Fibroblast of skin of back (primary cell): ENCODE measurements at places on chromosomes 2 and 18.

DNA sequence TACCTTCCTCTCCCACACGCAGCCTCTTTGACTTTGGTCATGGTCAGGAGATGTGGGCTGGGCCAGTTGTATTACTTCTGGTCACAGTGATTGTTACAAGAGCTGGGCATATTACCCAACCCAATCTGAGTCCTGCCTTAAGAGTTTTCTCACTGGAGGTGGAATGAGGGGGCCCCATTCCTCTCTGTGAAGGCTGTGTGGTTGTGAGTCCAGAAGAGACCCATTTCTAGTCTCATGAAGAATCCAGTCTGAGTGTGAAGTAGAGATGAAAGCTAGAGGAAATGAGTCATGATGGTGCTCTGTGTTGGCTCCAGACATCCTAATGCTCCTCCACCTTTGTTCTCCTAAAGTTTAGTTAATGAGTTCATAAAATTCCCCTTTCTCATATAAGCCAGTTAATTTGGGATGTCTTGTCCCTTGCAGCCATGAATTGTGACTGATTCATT, 50.8 kb upstream of the RASGRP3 start:
- DNase-seq, result peak; percentile 65

DNA sequence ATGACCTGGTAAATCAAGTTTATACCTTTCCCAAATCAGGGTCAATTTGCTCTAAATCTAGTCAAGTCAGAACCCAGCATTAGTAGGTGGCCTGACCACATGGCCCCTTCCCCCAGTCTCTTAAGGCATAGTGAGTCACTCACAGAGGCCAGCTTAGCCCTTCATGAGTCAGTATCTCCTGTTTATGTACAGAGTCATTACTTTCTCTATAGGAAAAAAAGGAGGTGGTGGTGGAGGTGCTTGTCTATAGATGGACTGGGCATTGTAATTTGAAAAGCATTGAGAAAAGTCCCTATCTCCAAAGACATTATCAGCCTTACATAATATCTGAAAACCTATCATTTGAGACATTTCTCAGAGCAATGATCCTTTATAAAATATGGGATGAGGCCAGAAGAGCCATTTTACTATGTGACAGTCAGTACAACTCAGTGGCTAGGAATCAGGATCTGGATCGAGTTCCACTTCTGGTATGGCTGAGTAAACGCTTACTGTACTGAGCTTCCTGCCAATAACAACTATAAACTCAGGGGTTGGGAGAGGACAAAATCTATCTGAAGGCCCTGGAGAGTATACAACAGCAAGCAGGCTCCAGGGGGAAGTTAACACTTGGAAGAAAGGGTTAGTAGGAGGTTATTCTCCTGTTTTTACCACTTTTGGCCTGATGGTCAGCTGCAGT, 22.5 kb upstream of the SIGLEC15 start:
- DNase-seq, result peak; percentile 99

- no peak for DNase-seq
Observed at GRCh38 chr18:33812186-33812585, 234.2 kb downstream of the ASXL3 start.

DNA sequence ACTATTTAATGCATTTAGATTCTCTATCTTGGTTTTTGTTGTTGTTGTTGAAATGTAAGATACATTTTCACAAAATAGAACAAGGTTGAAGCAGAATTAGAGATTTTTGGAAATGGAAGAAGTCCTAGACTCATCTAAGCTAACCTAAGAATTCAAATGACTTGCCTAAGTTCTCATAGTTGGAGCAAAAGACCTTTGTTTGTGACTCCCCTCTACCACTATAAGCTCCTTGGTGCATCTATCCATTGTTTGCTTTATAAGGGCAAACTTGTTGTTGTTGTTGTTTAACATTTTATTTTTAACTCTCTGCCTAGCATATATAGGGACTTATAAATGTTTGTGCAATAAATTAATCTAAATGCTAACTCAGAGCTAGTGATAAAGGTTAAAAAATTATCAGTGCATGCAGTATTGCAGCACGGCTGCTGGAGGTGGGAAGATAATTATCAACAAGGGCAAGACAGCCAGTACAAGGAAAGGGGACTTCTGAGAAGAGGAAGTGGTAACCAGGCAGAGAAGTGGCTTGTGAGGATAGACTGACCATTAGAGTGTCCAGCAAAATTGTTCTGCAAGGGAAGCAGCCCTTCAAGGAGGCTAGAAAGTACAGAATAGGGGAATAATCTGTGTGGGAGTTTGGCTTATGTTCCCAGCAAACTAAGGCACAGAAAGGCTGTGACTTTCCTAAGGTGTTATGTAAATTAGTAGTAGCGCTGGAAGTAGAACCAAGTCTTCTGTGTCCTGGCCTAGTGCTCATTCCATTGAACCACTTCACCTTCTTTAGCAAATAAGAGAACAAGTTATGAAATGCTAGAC, 38.1 kb upstream of the ACYP2 start:
- DNase-seq, result no peak

- DNase-seq, result no peak
Observed at GRCh38 chr18:74921057-74921820, 287.7 kb downstream of the PTGR3 start.

GRCh38 chr2:30729031-30729430, 78.2 kb downstream of the CAPN13 start:
- DNase-seq, result no peak

- no peak for DNase-seq
Observed at GRCh38 chr2:101107241-101107640, 43.9 kb downstream of the TBC1D8 start.

- no peak for DNase-seq
Observed at GRCh38 chr2:52036024-52036423, 1004.1 kb upstream of the NRXN1 start.

DNA sequence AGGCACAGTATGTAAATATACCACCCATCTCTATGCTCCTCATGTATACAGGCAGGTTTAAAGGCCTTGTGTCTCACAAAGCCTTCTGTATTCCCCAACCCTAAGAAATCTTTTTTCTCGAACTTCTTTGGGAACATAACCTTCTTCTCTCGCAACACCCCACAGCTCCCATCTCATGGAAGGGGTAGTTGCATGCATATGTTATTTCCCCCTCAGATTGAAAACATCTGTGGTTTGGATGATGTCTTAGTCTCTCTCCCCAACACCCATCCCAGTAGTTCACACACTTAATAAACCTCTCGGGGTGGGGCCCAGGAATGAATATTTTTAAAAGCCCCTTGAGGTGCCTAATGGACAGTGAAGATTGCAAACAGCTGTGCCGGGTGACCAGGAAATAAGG, 21.0 kb upstream of the HDAC4 start:
- DNase-seq, result no peak

- DNase-seq, result peak; percentile 73
Observed at GRCh38 chr2:66867063-66867441, 432.1 kb downstream of the MEIS1 start.

- no peak for DNase-seq
Observed at GRCh38 chr2:136111711-136112110, 6.2 kb downstream of the CXCR4 start.

GRCh38 chr2:88442473-88442872, 10.0 kb downstream of the FOXI3 start:
- DNase-seq, result no peak

GRCh38 chr2:10396464-10396863, 51.7 kb downstream of the ODC1 start:
- no peak for DNase-seq

- DNase-seq, result no peak
Observed at GRCh38 chr2:241422350-241422749, 66.3 kb downstream of the FARP2 start.

- peak; percentile 25 for DNase-seq
Observed at GRCh38 chr2:135563793-135564192, 32.5 kb downstream of the R3HDM1 start.

DNA sequence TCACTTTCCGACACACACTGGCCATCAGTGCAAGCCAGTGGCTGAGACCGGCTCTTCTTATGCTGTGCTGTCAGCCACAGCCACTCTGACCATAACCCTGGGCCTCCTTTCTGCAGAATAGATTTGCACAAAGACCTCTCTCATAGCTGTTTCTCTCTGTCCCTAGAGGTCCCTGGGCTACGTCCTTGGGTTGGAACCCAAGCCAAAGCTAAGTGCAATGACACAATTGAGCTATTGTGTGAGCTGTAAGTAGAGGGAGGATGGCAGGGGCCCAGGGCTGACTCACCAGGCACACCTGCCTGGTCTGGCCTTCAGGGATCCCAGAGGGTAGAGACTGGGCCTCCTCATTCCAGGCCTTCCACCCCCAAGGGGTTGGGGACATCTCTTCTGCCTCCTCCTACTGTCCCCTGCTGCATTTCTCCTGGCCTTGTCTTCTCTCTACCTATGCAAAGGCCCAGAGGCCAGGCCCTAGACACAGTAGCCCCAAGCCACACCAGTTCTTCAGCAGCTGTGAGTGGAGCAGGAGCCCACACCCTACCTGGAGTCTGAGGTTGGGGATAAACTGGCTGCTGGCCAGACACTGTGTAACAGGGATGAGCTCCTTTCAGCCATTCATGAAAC, 174.6 kb downstream of the NCK2 start:
- no peak for DNase-seq

- DNase-seq, result no peak
Observed at GRCh38 chr18:33837191-33837590, 259.2 kb downstream of the ASXL3 start.

GRCh38 chr2:11031876-11032275, 120.1 kb downstream of the KCNF1 start:
- no peak for DNase-seq

DNA sequence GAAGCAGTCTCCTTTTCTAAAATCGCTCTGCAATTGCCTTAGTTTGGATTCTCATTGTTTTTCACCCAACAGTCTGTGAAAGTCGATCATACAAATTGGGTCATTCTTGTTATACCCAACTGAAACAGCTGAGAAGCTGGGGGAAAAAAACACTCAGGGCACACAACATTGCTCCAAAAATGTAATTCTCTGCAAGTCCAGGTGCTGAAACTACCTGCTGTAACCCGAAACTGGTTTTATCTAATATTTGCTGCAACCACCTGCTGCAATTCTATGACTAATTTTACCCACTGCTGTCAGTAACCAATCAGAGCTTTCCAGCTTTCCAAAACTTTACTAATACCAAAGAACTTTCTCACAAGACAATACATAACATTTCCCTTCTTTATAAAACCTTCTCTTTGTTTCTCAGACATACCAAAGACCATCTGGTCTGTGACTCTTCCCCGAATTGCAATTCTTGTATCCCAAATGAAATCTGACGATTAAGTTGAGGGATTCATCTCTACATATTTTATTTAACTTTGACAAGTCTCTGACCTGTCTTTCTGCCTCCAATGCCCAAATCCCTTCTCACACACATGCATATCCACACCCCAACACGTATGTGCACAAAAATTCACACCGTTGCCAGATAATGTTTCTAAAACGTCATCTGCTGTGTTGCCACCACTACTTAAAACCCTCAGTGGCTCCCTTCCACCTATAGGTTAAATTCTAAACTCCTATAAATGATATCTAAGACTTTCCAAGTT, 198.3 kb downstream of the PIEZO2 start:
- DNase-seq, result no peak

GRCh38 chr18:32324181-32324580, 134.3 kb downstream of the MEP1B start:
- DNase-seq, result no peak

GRCh38 chr18:78770139-78770822, 209.3 kb upstream of the SALL3 start:
- DNase-seq, result no peak

DNA sequence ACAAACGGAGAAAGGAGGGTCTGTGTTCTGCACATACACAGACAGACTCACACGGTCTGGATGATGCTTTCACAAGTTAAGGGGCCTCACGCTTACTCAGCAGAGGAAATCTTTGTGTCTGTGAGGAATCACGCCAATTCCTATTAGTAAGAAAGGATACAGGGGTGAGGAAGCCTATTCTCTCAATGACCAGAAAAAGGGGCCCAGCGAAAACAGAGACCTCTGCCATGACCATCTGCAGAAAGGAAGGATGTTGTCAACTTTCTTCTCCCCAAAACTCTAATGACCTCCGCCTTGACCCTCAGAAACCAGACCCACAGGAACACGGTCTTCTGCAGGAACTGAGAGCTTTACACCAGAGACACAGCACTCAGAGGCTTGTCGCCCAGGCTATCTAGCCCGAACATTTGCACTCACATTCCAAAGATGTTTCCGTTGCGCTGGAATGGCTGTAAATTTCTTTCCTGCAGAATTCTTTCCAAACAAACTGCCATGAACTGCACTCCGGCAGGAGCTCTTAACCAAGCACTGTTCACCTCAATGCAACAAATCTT, 186.3 kb downstream of the TCF4 start:
- DNase-seq, result peak; percentile 89

- DNase-seq, result no peak
Observed at GRCh38 chr2:240966906-240967680, 31.3 kb upstream of the SNED1 start.

- peak; percentile 44 for DNase-seq
Observed at GRCh38 chr2:69950241-69950640, 11.2 kb downstream of the ASPRV1 start.

DNA sequence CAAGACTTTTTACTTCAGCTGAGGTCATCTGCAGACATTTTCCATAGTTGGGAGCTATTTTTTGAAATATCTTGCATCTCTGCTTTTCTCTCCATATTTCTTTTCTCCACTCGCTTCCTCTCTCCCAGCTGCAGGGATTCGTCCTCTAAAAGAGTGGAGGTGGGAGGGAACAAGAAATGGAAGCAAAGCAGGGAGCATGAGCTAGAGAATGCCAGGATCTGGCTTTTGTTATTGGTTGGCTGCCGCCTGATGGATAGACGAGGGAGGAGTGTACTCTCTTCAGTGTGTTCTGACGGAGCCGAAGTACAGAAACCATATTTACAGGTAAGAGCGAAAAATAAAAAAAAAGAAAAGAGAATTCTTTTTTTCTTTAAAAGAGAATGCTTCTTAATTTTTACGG, at the start of gene CSRNP3:
Gene CSRNP3 (plus strand): TSS at position 282 of the 400 bp plus-strand sequence. CDS start 125,368 bp downstream, outside the sequence.
- peak; percentile 82 for DNase-seq

- no peak for DNase-seq
Observed at GRCh38 chr2:221372159-221372884, 199.8 kb downstream of the EPHA4 start.

DNA sequence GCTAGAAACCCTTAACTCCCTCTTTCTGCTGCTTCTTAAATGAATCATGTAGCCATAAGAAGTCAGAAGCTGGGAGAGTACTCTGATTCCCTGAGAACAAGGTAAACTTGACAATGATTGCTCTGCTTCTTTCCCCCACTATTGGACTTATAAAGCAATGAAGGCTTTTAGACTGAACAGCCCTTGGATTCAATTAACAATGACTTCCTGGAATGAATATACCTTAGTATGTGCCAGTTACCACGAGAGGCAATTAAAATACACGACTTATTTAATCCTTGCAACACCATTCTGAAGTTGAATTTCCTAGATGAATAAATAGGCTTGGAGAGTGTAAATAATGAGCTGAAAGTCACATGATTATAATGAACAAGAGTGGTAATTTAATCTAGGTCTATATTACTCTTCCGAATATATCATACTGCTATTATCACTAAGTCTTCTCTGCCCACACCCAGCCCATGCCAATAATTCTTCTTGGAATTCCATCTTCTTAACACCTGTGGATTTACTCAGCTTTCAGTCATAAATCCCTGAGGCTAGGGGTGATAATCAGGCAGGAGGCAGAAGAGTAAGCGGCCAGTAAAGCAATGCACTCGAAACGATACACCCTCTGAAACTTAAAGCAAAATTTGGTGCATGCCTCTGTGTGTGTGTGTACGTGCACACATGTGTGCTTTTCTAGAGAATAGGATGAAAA, 170.2 kb downstream of the ATAD2B start:
- DNase-seq, result no peak

GRCh38 chr2:126664639-126665038, 8.7 kb downstream of the GYPC start:
- DNase-seq, result no peak

GRCh38 chr2:174013315-174013751, 48.2 kb upstream of the SP3 start:
- DNase-seq, result no peak

- no peak for DNase-seq
Observed at GRCh38 chr2:231212329-231212845, 14.0 kb downstream of the ARMC9 start.
